ENCODE measurements at places on chromosomes 1 and 21. TPM values are rescaled to one million over a fixed set of nuclear protein-coding genes. Genes with fewer than 3 reads are reported as not detected.

DNA sequence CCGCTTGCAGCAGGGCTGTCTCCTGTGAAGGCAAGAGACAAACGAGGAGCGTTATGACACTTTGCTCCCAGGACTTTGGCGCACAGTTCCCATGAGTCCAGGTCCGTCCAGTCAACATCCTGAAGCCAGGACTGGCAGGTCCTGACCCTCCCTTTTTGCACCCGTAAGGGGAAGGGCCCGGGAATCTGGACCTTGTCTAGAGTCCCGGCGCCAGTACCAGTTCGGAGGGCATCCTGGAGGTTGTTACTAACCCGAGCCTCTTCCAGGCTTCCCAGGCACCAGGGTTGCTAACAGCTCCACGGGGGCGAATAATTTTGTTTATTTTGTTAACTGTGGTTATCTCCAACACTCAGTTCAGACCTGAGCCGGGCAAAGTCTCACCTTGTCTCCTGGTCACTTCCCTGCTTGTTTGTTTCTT lies 682 bp upstream of the RWDD3 start:
- no peak for DNase-seq

DNA sequence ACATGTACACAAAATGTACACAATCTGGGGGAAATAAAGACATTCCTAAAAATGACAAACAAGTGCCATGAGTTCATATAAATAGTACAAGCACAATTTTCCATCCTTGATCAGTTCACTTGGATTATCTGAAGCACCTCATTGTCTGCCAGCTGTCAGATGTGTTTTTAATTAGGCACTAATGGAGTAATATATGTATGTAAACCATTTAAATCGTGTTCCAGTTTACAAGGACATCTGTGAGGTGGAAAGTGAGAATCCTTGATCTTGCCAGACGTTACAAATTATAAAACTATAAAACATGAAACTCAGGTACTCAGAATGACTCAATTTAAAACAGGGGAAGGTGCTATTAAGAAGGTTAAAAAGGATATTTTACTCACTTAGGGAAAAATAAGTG lies 1312.2 kb downstream of the PLA2G4A start:
- DNase-seq: no peak

DNA sequence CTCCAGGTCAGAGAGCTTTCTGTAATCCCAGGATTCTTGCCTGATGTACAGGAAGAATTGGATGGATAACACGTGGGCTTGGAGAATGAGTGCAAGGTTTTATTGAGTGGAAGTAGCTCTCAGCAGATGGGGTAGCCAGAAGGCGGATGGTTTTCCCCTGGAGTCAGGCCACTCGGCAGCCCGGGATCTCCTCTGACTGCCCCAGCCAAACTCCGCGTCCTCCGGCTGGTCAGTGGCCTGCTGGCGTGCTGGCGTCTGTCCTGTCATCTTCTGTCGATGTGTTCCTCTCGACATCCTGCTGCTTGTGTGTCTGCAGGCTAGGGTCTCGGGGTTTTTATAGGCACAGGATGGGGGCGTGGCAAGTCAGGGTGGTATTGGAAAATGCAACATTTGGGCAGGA lies 27.4 kb upstream of the GJA9 start:
- DNase-seq: no peak

DNA sequence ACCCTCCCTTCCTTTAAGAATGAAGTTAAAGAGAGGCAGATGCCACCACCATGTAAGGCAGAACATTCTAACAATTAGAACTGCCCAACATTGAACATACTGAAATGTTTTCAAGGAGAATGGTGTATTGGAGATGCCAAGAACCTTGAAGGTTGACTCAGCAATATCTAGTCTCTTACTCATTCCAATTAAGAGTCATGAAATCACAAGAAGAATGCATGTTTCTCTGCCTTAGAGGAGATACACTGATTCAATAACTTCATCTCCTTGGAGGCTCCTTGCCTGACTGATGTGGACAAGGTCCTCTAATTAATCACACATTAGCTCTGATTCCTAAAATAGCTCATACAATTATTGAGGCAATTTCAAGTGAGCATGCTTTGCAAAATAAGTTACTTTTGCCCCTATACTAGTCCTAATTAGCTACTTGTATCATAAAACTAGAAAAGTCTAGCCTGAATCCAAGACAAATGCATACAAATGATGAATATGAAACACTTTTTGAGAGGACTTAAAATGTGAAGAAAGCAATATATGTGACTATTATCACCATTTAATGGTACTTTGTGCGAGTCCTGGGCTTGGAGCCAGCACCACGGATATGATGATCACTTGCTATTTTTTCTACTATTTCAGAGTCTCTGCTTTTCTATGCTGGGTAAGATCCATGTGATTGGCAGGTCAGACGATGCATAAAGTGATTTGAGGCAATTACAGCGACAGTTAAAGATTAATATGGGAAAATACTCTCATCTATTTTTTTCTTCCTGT lies 114.5 kb downstream of the DSCAM start:
- no peak for DNase-seq

DNA sequence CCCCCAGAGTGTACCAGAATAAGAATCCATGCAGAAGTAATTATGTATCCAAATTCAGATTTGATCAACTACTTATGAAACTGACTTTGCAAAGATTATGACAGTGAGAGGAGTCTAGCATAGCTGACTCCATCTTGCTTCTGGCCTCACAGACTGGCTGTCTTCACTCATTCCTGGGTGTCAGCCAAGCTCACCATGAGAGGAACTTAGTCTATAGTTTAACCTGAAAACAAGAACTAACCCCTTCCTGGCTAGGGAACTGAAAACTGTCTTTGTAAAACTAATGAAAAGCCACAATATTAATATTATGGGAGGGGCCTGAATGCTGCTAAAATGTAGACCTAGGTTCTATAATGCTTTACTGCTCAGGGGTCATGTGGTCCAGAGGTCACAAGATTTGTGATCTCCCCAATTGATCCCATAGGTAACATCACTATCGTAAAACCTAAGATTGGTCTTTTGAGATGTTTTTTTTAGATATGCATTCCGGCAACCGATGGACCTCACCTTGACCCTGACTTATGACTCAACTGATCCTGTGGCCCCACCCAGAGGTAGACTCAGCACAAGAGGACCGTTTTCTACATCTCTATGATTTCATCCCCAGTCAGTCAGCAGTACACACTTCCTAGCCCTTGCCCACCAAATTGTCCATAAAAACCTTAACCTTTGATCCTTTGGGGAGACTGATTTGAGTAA lies 55.2 kb downstream of the ATP1B1 start:
- DNase-seq: no peak

GRCh38 chr21:37865156-37865555 lies 51.1 kb downstream of the KCNJ6 start:
- DNase-seq: no peak

GRCh38 chr1:7538849-7539768 lies 232.0 kb upstream of the VAMP3 start:
- DNase-seq: no peak

DNA sequence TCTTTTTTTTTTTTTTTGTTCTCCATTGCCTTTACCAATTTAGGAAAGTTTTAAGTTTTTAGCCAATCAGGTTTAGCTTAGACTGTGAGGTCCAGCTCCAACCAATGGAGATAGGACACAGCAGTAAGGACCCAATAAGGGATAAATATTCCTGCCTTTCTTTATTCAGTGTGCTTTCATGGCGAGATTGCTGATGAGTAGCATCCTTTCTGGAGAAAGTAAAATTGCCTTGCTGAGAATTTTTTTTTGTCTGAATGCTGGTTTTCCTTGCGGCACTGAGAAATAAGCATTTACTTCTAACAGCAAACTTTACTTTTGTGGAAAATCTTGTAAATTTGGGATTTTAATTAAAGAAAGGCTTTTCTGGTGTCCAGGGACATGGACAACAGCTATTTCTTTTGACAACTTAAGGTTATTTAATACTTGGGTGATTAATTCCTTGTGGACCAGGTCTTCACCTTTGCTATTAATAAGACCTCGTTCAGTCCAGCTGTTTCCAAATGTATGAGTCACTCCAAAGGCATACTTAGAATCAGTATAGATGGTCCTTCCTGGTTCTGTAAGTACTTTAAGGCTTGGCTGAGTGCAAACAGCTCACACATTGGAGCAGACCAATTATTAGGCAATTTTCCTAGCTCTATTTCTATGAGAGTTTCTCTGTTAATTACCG lies 54.1 kb downstream of the SERINC2 start:
- DNase-seq: no peak

DNA sequence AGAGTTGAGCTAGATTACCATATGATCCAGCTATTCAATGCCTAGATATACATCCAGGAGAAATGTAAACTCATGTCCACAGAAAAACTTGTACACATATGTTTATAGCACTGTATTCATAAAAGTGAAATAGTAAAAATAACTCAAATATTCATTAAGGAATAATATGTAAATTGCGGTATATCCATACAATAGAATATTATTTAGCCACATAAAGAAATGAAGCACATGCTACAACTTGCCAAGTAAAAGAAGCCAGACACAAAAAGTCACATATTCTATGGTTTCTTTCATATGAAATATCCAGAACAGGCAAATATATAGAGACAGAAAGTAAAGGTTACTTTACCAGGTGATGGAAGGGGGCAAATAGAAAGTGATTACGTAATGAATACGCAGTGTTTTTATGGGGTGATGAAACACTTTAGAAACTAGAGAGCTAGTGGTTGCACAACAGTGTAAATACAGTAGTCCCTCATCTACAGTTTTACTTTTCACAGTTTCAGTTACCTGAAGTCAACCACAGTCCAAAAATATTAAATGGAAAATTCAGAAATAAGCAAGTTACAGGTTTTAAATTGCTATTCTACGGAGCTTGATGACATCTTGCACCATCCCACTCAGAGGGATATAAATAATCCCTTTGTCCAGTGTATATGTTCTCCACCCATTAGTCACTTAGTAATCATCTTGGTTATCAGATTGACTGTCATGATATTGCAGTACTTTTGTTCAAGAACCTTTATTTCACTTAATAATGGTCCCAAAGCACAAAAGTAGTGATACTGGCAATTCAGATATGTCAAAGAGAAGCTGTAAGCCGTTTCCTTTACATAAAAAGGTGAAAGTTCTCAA lies 62.3 kb downstream of the ZNF644 start:
- no peak for DNase-seq

DNA sequence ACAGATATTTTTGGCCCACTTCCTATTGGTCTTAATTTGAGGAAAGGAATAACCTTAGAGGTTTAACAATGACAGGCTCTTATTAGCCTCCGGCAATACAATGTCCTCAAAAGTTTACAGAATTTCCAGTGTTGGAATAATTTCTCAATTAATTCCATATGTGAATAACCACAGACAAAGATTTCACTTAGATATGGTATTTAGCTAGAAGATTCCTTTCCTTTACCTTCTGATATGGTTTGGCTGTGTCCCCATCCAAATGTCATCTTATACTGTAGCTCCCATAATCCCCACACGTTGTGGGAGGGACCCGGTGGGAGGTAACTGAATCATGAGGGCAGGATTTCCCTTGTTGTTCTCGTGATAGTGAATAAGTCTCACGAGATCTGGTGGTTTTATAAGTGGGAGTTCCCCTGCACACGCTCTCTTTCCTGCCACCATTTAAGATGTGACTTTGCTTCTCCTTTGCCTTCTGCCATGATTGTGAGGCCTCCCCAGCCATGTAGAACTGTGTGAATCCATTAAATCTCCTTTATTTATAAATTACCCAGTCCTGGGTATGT lies 54.9 kb upstream of the RGS7 start:
- no peak for DNase-seq

Gene OR2T11
- not detected for total RNA-seq

Gene AKNAD1
- not detected for total RNA-seq

Gene GBP7
- total RNA-seq: not detected

Gene NBPF12
- total RNA-seq: 15.0 TPM

Gene C21orf58
- 13.9 TPM for total RNA-seq

Gene SLC19A2
- 2.3 TPM for total RNA-seq
